ENCODE measurements at places on chromosomes 1 and 21.
A peak's percentile ranks its signal among the peaks of the same experiment; 100 is the strongest.

GRCh38 chr1:11536573-11537379 is 57.8 kb downstream of the DISP3 start:
- DNase-seq = no peak

DNA sequence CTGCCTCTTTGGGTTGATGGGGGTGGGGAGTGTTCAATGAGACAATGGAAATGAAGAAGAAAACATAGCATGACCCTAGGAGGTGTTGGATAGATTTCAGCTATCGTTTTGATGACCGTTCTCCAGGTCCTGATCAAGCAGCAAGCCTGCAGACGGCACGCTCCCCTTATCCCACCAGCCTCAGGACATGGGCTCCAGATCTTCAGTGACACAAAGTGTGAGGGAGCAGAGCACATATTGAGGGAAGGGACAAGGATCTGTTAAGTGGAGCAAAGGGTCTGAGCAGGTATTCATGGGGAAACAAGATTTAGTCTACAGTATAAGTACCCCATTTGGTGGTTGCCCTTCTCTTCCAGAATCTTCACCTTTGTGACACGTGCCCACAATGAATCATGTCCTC is 4.7 kb downstream of the SPRR5 start:
- DNase-seq = no peak

- no peak for DNase-seq
Observed at GRCh38 chr1:172719694-172720138, 60.8 kb downstream of the FASLG start.

- DNase-seq = no peak
Observed at GRCh38 chr1:218473522-218473921, 128.4 kb downstream of the TGFB2 start.

DNA sequence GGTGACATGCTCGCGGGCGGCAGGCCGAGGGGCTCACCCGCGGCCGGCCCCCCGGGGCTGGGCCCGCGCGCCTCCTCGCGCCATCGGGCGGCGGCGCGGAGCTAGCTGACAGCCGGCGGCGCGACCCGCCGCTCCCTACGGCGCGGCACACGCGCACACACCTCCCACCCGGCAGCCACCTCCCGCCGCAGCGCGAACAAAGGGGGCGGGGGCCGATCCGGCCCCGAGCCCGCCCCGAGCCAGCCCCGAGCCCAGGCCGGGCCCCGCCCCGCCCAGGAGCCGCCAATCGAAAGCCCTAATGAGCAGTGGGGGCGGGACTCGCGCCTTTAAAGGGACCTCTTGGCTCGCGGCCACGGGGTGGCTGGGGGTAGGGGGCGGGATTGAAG is at the start of gene KIF21B:
KIF21B (minus strand) TSS at position 198 of the 386 bp plus-strand sequence. CDS start 331 bp downstream, outside the sequence.
- no peak for DNase-seq

DNA sequence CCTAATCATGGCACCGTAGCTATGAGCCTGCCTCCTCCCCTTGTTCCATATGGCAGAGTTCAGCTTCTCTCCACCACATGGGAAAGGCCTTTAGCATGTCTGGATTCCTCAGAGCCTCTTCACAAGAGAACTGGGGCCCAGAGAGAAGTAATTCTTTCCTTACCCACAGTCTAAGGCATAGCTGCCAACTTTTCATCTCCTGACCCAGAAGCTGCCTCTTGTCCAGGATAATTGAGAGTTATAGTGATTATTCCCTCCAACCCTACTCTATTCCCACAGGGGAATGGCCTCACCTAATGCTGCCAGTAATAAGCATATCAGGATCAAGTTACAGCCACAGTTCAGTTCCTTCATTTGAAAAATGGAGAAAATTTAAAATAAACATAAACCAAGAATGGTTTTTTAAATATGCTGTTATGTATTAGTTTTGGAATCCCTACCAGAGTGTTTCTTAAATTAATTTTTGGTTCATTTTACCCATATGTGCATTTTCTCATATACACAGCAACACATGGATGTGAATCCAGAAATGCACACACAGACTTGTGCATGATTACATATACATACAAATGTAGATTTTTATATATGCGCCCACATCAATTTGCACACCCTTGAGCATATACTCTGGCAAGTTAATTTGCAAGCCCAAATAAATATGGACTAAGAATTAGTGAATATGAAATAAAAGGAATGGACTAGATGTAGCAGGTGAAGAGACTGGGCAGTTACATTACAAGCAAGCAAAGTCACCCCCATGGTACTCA is 63.9 kb upstream of the WARS2 start:
- no peak for DNase-seq

GRCh38 chr1:96524100-96524499 is 197.5 kb upstream of the PTBP2 start:
- DNase-seq = no peak

DNA sequence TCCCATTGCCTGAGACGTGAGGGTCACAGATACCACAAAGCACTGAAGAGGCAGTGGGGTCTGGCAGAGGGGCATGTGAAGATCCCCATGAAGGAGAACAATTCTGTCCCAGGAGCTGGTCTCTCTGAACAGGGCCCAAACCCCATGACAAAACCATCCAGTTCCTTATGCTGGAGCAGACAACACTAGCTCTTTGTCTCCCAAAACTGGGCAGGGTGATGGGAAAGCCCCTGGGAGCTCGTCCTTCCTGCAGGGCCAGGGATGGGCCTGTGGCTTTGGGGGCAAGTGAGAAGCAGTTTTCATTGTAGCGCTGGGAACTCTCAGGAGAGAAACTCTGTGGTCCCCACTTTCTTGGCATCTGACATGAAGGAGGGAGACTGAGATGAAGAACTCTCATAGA is 8.8 kb downstream of the ETV3L start:
- DNase-seq = no peak

- no peak for DNase-seq
Observed at GRCh38 chr1:86933562-86934377, 19.3 kb downstream of the HS2ST1 start.

- no peak for DNase-seq
Observed at GRCh38 chr1:62727656-62728407, 39.6 kb upstream of the DOCK7 start.

GRCh38 chr1:14426854-14427253 is 171.6 kb upstream of the KAZN start:
- no peak for DNase-seq

GRCh38 chr1:182507685-182508084 is 57.7 kb downstream of the RGSL1 start:
- DNase-seq = no peak

DNA sequence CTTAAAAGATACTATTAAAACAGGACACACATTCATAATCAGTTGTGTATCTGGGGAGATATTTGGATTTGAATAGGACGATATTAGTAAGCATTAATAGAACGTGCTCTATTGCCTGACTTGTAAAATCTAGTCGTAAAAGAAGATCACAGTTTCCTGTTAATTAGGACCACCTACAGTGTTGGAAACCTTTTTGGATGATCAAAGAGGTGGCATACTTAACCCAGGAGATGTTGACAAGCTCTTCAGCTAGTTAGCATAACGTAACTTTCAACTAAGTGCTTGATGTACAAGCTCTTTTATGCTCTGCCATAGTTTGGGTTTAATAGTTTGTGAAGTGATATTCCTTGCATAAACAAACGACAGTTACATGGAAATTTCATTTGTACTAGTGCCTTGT is 293.3 kb upstream of the NR5A2 start:
- DNase-seq = no peak

DNA sequence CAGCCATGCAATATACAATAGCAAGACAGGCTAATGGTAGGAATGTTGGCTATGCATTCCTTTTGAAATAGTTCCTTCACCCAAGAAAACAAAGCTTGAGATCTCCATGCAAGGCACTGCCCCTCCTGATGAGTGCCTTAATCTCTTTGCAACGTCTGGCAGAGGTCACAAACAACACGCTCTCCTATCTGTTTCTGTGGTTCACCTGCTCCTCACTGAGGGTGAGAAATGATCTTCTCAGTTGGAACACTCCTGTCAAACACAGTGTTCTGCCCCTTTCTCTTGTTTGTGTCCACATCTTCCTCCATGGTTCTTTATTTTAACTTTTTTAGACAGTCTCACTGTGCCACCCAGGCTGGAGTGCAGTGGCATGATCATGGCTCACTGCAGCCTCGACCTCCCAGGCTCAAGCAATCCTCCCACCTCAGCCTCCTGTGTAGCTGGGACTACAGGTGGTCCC is 21.2 kb upstream of the XPR1 start:
- no peak for DNase-seq

GRCh38 chr1:17358557-17358956 is 13.4 kb upstream of the PADI6 start:
- DNase-seq = no peak

- peak; percentile 38 for DNase-seq
Observed at GRCh38 chr1:41222496-41222895, 19.6 kb downstream of the SCMH1 start.

DNA sequence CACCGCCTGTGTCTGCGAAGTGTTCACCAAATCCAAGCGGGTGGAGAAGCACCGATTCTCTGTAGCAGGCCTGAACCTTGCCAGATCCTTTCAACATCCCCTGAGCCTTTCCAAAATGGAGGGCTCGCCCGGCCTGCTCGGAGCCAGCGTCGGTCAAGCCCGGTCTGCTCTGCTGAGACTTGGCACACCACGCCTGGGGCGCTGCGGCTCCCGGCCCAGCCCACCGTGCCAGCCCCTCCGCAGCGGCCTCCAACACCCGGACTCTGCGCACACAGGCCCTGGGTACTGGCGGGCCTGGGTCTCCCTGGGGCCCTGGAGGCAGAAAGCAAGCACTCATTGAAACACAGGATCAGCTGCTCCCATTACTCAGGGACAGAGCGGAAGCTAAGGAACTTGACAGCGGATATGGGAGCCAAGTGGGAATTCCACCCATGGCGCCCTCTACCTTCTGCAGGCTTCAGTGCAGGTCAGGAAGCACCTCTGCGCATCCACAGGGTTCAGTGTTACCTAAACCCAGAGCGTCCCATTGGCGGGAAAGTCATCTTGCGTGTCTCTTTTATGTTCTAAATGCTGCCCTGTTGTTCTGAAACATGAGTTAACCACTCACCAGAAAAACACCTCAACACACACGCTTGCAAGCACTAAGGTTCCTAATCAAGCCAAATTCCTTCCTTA is 159.9 kb downstream of the ZBTB18 start:
- no peak for DNase-seq

DNA sequence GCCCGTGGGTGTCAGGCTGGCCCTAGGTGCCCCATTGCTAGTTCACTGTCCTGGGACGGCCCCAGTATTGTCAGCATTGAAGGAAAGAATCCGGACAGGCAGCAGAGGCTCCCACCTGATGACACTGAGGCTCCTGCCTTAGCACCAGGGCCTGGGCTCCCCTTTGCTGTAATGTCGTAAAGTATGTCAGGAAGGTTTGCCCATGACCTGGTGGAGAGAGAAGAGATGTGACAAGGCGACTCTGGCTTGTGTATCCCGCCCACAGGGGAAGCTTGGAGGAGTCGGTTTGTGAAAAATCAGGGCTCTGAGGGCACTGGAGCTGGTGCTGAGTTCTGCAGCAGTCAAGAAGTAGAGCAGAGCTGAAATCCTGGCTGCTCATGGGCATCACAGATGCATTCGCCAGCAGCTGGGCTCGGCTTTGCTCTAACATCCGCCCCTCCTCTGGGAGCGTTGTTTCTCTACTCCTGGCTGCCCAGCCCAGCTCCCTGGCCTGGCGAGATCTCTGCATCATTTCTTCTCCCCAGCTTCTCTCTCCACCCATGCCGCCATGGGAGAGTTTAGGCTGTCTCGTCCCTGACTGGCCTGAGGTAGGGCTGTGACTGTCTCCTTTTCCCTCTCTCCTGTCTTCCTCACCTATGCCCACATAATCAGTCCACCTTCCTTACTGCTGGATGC is 74.1 kb downstream of the ADARB1 start:
- DNase-seq = no peak

- no peak for DNase-seq
Observed at GRCh38 chr1:24640288-24640687, 2.8 kb upstream of the SRRM1 start.

DNA sequence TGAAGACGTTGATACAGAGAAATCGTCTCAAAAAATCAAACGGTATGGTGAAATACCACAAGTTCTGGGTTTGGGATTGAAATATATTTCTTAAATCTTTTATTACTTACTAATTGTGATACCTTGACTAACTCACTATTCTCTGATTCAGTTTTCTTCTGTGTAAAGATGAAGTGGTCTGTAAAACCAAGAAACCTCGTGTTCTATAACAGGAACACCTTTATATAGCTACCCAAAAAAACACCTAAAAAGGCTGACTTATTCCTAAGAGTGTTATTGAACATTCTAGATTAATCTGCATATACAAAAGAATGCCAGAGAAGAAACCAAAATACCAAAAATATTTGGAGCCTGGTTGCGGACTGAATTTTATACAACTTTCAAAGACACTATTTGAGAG is 721 bp downstream of the LRRIQ3 start:
- DNase-seq = no peak

DNA sequence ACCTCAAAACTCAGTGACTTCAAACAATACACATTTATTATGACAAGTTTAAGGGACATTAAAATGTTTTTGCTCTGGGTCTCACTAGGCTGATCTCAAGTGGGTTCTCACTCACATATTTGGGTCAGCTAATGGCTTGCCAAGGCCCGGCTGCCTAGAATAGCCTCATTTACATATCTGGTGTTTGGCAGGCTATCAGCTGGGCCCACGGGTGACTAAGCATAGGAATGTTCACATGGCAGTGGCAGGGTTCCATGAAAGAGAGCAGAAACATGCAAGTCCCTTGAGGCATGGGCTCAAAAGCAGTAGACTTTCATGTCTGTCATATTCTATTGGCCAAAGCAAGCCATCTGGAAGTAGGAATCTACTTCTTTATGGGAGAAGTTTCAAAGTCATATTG is 492.6 kb downstream of the KCNT2 start:
- no peak for DNase-seq

GRCh38 chr1:41711581-41711980 is 207.1 kb downstream of the HIVEP3 start:
- no peak for DNase-seq

DNA sequence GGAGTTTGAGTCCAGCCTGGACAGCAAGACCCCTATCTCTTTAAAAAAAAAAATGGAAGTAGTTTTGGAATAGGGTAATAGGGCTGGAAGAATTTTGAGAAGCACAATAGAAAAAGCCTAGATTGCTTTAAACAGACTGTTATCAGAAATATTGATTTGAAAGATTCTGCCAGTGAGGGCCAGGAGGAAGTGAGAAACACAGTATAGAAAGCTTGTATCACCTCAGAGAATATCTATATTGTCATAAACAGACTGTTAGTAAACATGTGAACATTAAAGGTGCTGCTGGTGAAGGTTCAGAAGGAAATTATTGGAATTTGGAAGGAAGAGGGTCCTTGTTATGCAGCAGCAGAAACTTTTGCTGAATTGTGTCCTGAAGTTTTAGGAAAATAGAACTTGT is 24.8 kb upstream of the PSEN2 start:
- no peak for DNase-seq

DNA sequence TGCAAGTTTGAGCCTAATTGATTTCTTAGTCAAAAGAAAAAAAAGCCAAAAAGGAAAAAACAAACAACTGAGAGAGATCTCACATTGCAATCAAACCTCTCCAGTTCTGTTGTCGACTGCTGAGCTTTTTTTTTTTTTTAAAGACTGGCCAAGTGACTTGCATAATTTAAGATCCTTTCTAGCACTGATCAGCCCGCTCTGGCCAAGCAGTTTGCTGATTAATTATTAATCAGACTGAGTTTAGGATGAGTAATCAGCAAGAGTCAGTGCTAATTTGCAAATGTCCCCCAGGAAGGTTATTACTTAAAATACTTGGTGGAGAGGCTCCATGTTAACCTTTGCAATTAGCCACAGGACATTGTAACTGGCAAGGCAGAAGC is 39.3 kb downstream of the HMGB4 start:
- no peak for DNase-seq
